ENCODE measurements at places on chromosomes 3 and 15. TPM values are rescaled to one million over a fixed set of nuclear protein-coding genes. Genes with fewer than 3 reads are reported as not detected.

HRH1 gene
- total RNA-seq: 0.31 TPM

DNA sequence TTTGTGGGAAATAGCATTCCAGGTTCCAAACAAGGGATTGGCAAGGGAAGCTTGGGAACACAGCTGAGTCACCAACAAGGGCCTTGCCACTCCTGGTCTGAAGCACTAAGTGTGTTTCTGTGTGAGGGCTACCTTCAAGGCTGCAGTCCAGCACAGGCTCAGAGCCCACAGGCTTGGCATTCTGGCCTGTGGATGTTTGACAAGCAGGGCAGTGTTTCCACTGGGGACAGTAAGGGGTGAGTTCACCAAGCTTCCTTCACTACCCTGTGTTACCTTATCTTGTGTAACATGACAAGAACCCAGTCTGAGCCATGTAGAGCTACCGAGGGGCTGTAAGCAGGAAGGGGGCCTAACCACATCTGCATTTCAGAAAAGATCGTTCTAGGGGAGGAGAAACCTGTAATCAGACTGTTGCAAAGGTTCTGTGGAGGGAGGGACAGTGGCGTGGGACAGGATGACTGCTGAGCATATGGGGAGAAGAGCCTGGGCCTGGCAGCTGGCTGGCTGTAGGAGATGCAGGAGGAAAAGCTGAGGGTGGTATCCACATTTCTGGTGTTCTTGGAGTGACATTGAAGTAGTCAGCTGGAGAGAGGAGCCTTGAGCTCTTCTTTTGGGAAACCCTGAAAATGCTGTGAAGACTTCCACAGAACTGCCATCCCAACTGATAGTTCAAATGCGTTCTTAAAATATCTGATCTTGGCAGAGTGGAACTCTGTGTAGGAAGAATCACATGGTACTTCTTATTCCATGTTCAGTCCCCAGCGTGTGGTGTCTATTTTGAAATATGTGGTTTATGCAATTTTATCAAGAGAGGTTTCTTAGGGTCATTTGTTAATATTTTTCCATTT, 61.3 kb downstream of the CTDSPL start:
- DNase-seq: no peak
- H3K27ac ChIP-seq: peak overlapping the region; percentile 1
- H3K4me1 ChIP-seq: peaks cover 53% of the 10 kb centered on the region
- no peaks in the 10 kb centered on the region for H3K36me3 ChIP-seq

CELSR3 gene
- 5.2 TPM for total RNA-seq

DNA sequence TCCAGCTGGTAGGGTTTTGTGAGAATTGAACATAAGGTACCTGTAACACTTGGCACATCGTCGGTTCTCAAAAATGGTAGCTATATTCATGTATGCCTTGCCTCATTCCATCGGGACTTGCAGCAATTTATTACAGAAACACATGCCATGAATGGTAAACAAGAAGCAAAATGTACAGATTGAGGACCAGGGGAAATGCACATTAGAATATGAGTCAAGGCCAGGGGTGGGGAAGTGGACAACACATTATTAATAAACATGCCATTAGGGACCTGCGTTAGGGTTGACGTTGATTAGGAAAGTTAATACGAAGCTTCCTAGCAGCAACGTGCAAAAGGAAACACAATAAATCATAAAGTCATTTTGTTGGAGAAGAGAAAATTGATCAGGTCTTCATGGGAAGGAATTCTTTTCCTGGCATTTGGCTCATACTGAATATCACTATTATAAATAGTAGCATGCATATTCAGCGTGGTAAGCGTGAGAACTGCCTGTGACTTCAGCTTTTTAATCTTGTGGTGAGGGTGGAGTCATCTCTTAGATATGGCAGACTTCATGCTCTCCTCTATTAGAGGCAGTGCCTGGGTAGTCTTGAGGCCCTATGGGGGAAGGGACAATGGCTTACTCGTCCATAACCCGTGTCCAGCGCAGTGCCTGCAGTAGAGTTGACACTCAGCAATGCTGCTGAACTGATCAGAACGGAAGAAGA, 184.9 kb downstream of the SV2B start:
- H3K27ac ChIP-seq: no peak overlapping the region
- no peaks in the 10 kb centered on the region for H3K4me1 ChIP-seq
- DNase-seq: no peak

STAC gene
- total RNA-seq: 1.4 TPM

DNA sequence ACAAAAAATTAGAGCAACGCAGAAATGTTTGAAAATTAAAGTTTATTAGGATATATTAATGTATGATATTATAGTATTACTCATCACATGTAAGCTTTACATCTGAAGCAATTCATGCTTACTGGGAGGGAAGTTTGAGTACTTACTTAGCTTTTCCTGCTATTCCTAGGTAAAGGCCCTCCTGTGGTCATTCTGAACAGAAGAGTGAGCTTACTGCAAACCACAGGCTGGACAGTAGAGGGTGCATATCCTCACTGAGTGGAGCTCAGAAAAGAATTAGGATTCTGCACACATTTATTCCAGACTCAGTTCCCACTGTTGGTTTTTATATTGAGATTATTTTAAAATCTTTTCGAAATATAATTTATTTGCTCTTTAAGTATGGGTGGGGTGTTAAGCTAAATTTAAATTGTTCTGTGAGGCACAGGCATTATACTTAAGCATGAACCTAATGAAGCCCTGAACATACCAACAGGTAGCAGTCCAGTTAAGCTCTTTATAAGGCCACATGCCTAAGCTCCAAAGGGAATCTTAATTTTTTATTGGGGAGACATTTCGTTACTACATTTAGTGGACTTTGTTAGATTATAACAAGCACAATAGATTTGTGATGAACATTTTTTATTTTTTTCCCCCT, 10.2 kb downstream of the MRPS22 start:
- no peak overlapping the region for H3K27ac ChIP-seq
- DNase-seq: no peak
- H3K4me1 ChIP-seq: peaks cover 11% of the 10 kb centered on the region
- H3K36me3 ChIP-seq: peaks cover 39% of the 10 kb centered on the region
- no peak overlapping the region for H3K4me3 ChIP-seq
- no peaks in the 10 kb centered on the region for H3K27me3 ChIP-seq

- peak overlapping the region; percentile 48 for H3K4me3 ChIP-seq
- DNase-seq: peak; percentile 40
- no peaks in the 10 kb centered on the region for H3K27me3 ChIP-seq
- H3K4me1 ChIP-seq: peaks cover 47% of the 10 kb centered on the region
Observed at GRCh38 chr3:193869221-193870201, 266.4 kb upstream of the HES1 start.

DNA sequence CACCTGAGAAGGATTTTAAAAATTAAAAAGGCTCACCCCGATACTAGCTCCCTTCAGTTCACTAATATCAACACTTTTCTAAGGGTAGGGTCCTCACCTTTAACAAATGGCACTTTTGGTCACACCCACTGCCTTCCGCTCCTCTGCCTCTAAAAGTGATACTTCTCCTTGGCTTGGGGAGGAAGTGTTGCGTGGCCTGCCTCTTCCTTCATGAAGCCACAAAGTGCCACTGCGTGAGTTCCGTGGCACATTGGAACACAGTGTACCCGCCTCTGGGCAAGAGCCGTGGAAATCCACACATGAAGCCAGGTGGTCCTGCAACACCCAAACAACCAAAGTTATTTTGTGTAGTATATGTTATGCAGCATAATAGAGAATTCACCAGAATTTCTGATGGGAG, 3.9 kb downstream of the B4GALT4 start:
- H3K27me3 ChIP-seq: no peaks in the 10 kb centered on the region
- no peak overlapping the region for H3K27ac ChIP-seq
- peaks cover 11% of the 10 kb centered on the region for H3K4me1 ChIP-seq
- H3K36me3 ChIP-seq: peaks cover 26% of the 10 kb centered on the region
- DNase-seq: no peak

GP9 gene
- not detected for total RNA-seq

FOXB1 gene
- total RNA-seq: not detected

- no peak overlapping the region for H3K27ac ChIP-seq
- H3K4me1 ChIP-seq: no peaks in the 10 kb centered on the region
- H3K4me3 ChIP-seq: no peak overlapping the region
- H3K27me3 ChIP-seq: peaks cover 3% of the 10 kb centered on the region
- DNase-seq: no peak
- H3K36me3 ChIP-seq: no peaks in the 10 kb centered on the region
Observed at GRCh38 chr15:34651997-34652725, 68.7 kb upstream of the GOLGA8B start.

DNA sequence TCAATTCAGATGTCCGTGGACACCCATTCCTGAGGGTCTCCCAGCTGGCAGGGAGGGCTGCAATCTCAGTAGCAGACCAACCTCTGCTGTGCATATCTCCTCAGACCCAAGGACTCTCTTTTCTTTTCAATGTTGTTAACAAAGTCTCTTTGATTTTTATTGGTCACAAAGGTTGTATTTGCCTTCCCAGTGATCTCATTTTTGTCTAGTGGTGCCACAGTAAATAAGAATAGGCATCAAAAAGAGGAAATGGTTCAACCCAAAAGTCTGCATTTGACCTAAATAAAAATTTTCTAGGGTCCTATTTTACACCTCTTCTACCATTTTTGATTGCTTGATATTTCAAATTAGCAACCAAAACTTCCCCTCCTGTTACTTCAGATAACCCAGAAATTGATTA, 225.9 kb downstream of the CDIN1 start:
- DNase-seq: no peak
- H3K27me3 ChIP-seq: no peaks in the 10 kb centered on the region
- no peak overlapping the region for H3K4me3 ChIP-seq
- H3K36me3 ChIP-seq: peaks cover 2% of the 10 kb centered on the region
- peaks cover 83% of the 10 kb centered on the region for H3K4me1 ChIP-seq

- peaks cover 2% of the 10 kb centered on the region for H3K36me3 ChIP-seq
- peaks cover 30% of the 10 kb centered on the region for H3K4me1 ChIP-seq
- no peak overlapping the region for H3K4me3 ChIP-seq
- no peak for DNase-seq
- no peaks in the 10 kb centered on the region for H3K27me3 ChIP-seq
- H3K27ac ChIP-seq: no peak overlapping the region
Observed at GRCh38 chr3:124784686-124785382, 54.6 kb downstream of the UMPS start.

DNA sequence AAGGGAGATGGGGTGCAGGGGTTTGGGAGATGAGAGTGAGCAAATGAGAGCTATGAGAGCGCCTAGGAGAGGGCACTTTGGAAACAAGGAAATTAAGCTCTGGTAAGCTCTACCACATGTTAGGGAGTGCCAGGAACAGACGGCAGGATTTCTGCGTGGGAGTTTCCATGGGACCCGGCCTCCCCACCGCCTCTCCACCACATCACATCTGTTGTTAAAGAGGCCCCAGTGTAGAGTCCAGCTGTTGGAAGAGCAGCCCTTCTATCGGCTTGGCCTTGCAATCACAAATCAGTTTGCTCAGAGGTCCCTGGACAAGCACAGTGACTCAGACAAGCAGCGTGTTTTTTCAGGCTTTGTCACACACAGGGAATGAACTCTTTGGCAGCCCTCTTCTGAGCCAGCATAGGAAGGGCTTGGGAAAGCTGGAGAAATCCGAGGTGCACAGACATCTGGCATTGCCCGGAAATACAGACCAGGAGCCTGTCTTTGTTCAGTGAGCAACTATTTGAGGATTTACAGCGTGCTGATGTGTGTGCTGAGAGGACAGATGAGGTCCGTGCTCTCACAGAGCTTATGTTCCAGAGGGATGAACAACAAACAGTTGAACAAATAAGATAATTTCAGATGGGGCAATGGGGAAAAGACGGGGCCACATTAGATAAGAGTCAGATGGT, 370.6 kb upstream of the PROK2 start:
- no peak overlapping the region for H3K4me3 ChIP-seq
- no peaks in the 10 kb centered on the region for H3K36me3 ChIP-seq
- peak overlapping the region; percentile 75 for H3K27ac ChIP-seq
- H3K4me1 ChIP-seq: peaks cover 28% of the 10 kb centered on the region
- peaks cover 52% of the 10 kb centered on the region for H3K27me3 ChIP-seq

EIF4E3 gene
- total RNA-seq: 9.9 TPM

DNA sequence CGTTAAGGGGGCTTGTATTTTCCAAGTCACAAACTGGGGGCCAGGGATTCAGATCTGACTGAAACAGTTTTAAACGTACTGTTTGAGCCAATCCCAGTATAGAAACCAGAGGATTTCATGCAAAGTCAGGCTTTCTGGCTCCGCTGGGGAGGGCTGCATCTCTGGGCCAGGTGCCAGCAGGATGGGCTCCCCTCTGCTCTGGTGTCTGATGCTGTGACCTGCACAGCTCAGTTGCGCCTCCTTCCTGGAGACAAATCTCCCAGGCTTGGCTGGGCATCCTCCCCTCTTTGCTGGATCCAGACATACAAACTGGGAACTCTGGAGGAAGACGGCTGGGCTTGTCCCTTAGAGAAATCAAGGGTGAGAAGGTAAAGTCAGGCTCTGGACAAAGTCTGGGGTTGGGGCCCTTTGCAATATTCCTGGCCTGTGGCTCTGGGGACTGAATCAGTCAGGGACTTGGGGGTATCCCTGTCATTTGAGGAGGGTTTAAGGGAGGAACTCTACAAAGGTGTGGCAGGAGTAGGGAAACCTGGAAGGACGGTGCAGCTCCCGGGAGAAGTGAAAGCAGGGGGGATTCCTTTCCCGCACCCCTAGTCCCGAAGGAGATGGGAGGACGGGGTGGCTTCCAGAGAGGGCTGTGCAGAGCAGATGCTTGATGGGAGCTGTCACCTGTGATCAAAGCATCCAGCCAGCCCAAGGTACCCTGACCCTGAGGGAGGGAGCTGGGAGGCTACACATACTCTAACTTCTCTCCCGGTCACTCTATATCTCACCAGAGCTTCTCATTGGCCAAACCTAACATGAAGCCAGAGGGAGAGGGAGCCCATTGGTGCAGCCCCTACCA, 114.8 kb upstream of the ATP2B2 start:
- H3K27ac ChIP-seq: no peak overlapping the region
- no peak for DNase-seq
- no peaks in the 10 kb centered on the region for H3K4me1 ChIP-seq
- H3K4me3 ChIP-seq: no peak overlapping the region

DNA sequence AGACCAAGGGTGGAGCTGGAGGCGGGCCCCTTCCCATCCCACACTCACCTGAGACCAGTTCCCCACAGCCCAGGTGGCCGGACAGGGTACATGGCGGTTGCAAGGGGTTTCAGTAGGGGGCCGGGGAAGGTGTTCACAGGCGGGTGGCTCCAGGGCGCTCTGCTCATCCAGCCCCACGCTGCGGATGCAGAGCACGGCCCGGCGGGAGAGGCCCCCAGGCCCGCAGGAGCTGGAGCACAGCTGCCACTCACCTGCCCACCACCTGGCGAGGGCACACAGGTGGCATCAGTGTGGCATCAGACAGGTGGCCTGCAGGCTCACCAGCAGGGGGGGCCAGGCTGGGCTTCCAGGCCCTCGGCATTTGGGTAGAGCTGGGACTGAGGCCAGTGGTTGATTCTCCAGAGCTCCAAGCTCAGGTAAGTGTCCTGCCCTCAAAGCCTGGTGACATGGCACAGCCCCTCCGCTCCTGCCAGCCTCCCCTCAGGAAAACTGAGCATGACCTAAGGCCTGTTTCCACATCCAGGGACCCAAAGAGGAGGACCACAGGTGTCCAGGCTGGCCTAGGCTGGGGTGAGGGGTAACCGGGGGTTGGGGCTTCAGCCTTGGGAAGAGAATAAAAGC, 43.8 kb downstream of the ADAMTS7 start:
- H3K4me3 ChIP-seq: no peak overlapping the region
- H3K36me3 ChIP-seq: peaks cover 5% of the 10 kb centered on the region
